ENCODE measurements at places on chromosomes 1 and 21.

- no peak for DNase-seq
Observed at GRCh38 chr1:81030441-81030840, 770.3 kb upstream of the ADGRL2 start.

DNA sequence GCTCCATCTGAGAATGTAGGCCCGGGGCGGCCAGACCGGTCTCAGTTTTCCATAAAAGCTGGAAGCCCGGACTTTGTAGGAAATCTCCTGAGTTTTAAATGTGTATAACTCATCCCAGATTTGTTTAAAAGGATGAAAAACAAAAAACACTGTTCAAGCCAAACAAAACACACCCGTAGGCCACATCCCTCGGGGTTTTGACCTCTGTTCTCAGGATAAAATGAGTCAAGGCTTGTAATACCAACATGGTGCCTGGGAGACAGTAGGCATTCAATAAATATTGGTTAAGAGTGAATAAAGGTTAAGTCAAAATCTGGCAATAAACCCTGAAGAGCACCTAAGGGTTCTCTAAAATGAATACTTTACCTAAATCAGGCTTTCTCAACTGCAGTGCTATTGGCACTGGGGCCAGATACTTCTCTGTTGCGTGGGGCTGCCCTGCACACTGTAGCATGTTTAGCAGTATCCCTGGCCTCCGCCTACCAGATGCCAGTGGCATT lies 55.0 kb downstream of the KAZN start:
- no peak for DNase-seq

- DNase-seq, result no peak
Observed at GRCh38 chr1:171084091-171084490, 6.6 kb upstream of the FMO3 start.

DNA sequence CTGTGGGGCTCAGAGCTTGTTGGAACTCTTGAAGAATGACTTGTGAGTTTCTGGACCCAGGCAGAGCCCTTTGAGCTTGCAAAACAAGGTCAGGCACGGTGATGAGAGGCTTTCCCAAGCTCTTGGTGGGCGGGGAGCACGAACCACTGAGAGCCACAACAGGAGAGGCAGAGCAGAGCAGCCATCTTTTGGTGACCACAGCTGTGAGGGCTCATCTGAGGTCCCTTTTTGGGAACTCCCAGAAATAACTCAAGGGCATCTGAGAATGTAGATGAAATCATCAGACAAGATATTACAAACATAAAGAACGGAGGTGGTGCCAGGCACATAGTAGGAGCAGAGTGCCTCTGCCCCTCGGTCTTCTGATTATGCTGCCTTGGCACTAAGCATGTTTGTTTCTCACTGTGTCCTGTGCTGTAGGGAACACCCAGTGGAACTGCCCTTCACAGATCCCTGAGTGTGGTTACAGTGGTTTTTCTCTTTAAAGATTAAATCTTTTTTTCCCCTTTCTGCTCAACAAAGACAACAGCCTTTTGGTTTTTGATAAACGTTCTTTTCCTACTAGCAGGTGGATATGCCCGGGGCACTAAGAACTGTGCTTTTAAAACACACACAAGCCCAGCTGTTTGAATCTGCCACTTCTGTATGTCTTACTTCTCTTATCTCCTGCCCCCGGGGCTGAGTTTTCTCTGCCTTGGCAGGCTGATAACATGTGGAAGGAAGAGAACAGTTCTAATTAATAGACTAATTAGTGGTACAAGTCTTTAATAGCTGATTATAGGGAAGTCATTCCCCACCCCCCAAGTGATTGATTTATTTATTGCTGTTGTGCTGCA lies 37.7 kb downstream of the CD34 start:
- no peak for DNase-seq

- DNase-seq, result no peak
Observed at GRCh38 chr1:200512191-200512590, 102.4 kb upstream of the ZNF281 start.

GRCh38 chr1:182430263-182431068 lies 19.5 kb upstream of the RGSL1 start:
- DNase-seq, result no peak

DNA sequence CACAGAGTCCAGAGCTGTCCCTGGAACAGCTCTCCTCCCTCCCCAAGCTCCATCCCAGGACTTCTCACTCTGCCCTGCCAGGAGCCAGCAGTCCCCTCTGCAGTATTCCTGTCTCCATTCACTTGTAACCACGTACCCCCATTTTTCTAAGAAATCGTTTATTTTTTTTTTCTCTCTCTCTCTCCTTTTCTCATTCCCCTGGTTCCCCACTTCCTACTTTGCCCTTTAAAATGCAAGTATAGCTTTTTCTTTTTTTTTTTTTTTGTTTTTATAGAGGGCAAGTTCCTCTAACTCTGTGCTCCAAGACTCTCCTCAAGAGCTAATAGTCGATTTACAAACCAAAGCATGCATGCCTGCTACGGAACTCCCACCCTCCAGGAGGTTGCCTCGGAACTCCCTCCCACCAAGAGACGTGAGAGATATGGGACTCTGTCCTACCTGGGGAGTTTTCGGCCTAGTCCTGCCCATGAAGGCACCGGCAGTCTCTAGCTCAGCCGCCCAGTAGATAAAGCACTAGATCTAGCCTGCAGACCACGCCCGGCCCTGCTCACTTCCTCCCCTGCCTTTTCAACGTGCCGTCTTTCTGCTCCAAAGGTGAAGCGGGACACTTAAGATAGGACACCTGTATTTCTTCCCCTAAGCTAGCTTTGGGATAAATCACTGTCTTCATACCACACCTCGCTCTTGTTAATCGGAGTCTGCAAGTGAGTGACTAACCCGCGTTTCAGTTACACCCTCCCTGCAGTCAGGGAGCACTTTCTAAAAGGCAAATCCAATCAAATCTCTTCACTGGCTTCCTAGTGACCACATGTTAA lies 27.7 kb downstream of the TNFRSF9 start:
- no peak for DNase-seq

DNA sequence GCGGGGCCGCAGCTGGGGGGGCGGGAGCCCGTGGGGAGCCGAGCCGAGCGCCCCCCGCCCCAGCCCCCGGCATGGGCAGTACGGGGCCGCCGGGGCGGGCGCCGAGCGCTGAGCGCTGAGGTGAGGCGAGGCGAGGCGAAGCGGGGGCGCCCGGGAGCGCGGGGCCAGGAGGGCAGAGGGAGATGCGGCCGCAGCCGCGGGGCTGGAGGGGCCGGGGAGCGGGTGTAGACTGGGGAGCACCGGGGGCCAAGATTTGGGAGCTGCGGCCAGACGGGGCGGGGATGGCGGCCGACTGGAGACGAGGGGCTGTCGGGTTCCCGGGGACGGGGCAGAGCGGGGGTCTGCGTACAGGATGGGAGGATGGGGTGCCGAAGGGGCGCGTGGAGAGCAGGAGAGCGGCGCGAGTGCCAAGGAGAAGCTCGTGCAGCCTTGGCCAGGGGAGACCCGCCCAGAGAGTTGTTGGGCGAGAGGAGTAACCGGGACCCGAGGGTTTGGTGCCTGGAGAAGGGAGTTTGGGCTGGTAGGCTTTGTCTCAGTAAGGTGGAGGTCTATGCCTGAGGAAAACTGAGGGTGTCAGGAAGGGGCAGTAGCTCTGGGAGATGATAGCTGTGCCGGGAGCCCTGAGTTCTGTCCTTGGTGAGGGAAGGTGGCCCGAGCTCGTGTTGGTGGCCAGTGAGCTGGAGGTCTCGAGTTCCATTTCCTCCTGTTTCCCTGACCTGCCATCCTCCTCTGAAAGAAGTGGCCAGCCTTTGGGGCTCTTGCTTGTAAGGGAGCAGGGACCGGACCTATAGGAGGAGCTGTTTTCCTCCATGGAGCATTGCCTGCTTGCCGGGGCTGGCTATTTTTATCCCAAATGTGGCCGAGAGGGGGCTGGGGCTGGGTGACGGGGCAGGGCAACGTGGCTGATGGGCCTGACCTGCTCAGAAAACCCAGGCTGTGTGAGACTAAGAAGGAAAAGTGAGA lies 539 bp downstream of the ATP8B2 start:
- DNase-seq, result no peak

- DNase-seq, result no peak
Observed at GRCh38 chr1:247360116-247360898, 28.6 kb upstream of the ZNF496 start.

- DNase-seq, result peak; percentile 47
Observed at GRCh38 chr1:40143891-40144575, 17.2 kb upstream of the RLF start.

Data from LNCaP clone FGC (cell line).